ENCODE measurements at places on chromosomes 11 and 22.

DNA sequence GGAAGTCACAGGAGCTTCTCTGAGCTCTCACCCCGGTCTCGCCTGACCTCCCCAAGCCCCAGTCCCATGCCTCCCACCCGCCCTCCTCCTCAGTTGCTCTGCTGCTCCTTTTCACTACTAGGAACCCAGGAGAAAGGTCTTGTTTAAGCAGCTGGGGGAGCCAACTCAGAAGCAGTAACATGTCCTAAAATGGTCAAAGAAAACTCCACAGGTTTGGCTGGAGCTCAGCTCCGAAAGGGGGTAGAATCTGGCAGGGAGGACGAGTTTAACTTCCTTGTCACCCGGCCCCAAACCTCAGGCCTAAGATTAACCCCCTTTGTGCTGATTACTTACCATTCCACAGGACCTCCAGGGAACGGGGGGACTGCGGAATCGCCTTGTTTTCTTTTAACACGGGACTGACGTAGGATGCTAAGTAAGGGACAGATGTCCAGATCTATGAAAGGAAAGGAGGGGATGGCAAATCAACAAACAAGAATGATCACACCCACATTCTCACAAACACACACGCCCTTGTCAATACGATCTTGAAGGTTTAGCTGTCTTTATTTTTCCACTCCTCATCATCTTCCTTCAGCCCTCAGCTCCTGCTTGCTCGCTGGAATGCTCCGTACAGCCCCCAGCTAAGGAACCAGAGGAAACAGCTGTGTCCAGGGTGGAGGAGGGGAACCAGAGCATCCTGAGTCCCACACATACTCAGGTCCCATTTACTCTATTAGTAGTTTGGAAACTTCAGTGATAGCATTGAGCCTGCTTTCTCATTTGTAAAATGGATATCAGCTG lies 13.5 kb downstream of the PCSK7 start:
- no peak for DNase-seq

DNA sequence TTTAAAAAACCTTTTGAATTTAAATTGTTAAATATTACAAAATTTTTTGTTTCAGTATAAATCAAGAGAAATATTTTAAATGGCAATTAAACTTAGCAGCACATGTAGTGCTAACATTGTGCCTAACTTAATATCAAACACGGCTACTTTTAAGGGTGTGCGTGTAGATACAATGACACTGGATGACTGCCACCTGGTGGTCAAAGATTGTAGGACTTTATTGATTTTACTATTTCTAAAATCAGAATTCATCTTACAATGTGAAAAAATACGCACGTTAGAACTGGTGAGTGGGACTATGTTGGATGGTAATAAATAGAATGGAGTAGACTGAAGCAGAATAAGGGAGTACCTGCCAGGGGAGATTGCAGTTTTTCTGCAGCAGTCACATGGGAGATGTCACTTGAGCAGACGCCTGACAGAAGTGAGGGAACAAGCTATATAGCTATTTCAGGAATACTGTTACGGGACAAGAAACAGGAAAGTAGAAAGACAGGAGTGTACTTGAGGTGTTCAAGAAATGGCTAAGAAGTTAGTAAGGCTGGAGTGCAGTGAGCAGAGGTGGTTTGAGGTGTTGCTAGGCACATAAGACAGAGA lies 52.9 kb downstream of the UVRAG start:
- DNase-seq = no peak

DNA sequence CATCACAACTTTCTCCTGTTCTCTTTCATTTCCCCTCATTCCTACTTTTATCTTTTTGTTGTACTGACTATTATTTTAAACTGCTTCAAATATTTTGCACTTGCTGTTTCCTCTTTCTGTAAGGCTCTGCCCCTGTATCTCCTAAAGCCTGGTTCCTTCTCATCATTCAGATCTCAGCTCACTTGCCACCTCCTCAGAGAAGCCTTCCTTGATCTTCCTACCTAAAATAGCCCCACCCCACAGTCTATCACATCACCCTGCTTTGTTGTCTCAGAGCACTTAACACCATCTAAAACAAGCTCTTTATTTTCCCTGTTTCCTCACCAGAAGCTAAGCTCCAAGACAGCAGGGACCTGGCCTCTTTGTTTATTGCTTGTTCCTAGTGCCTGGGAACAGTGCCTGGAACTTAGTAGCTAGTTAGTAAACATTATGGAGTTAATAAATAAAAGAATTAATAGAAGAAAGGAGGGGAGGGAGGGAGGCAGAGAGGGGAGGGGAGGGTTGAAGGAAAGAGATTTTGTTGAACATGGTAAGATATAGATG lies 2.5 kb upstream of the STK33 start:
- DNase-seq = no peak

DNA sequence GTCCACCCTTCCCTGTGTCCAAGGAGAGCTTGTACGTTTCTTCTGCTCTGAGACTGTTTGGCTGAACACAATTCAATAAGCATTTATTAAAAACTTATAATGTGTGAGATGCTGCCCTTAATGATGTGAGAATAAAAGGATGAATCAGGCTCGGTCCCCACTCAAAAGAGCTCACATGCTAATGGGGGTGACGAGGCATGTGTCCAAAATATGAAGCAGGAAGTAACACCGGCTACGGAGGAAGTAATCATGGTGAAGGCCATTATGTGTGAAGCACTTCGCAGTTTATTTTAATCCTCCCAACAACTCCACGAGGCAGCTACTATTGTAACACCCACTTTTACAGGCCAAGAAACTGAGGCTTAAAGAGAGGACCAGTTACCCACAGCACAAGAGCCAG lies 3.4 kb upstream of the RASD2 start:
- no peak for DNase-seq

DNA sequence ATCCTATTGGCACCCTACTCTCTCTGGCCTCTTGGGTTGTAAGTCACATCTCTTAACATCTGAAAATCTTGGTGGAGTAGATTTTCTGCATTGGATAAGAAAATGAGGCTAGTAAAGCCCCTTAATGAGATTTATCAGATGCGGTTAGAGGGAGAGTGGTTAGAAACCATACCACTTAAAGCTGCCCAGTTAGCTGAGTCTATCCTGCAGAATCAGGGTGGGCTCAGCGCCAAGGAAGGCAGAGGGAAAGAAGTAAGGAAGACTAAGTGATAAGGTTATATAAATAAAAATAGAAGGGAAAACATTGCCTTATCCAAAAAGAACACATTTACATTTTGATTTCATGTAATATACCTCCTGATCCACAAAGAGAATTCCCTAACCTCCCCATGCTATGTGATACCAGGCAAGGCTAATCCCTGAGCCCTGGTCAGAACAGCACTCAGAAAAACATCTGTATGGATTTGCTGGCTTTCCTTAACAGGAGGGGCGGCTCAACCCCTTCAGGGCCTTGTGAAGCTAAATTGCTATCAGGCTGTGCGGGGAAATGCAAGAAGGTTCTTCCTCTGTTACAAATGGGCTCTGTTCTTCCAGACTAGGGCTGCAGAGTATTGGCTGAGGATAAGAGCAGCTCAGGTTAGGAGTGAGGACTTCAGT lies 101.7 kb downstream of the SNX19 start:
- DNase-seq = no peak

- no peak for DNase-seq
Observed at GRCh38 chr11:111124724-111125123, 120.8 kb upstream of the POU2AF2 start.

Measured in NCI-H2081 treated with DMSO at 0.1 percent for 48 hours (cell line).